Ovary (tissue), 10 donors: ENCODE measurements at places on chromosomes 7 and 10.
A peak's percentile ranks its signal among the peaks of the same experiment; 100 is the strongest.

DNA sequence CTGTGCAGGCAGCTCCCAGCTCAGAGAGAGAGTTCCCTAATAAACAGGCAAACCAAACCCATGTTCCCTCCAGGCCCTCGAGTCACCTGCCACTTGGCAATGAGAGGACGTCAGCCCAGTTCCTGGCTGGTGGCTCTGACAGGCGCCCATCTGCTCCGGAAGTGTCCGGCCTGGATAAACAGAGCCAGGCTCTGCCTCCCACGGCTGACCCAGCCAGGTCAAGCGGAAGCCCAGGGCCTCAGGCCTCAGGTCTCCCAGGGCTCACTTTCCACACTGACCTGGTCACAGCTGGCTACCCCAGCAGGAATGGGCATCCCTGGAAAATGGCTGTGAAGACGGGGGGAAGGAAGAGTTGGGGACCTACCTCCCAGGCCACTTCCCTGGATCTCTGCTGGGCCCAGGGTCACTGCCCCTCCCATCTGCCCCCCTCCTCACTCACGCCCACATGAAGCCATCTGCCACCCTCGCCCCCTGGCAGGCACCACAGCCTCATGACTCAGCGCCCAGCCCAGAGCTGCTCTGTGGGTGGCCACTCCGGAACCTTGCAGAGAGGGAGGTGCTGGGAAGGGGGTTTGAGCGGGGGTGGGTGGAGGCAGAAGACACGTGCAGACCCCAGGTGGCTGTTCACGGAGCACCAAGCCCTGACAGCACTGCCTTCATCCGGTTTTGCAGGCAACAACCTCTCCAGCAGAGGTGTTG lies 37.4 kb upstream of the DUSP5 start:
- no peak for DNase-seq

- no peak for DNase-seq
Observed at GRCh38 chr7:19116121-19117090, 1.0 kb downstream of the TWIST1 start.

DNA sequence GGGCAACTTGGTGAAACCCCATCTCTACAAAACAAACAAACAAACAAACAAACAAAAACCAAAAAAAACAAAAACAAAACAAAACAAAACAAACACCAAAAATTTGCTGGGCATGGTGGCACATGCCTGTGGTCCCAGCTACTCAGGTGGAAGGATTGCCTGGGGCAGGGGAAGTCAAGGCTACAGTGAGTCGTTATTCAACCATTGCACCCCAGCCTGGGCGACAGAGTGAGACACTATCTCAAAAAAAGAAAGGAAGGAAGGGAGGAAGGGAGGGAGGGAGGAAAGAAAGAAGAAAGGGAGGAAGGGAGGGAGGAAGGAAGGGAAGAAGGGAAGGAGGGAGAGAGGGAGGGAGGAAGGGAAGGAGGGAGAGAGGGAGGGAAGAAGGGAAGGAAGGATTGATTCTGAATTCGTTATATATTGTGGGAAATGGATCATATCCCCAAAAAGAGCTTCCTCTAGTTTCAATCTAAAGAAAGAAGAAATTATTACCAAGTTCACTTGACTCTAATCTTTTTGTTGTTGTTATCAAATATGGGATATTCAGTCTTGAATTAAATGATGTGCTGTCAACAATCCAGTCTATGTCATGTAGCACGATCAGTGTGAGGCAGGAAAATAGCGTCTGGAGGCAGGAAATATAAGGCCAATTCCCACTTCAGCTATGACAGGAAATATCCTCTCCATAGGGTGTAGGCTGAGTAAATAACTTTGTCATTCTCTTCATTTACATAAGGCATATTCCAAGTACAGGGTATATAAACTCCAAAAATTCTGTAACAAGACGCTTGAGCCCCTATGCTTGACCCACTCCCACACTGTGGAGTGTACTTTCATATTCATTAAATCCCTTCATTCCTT lies 26.2 kb upstream of the TRIM24 start:
- no peak for DNase-seq

DNA sequence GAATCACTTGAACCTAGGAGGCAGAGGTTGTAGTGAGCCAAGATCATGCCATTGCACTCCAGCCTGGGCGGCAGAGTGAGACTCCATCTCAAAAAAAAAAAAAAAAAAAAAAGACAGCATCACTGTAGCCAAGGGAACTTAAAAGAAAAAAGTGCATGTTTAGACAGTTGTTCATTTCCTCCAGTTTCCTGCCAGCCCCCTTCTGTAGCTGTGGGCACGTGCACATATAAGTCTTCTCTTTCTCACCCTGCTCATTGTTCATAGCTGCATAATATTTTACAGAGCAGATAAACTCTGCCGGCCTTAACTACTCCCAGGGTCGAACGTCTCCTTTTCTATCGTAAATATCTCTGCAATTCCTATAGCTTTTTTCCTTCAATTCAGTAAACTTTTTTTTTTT lies 132.6 kb downstream of the LHPP start:
- no peak for DNase-seq

- DNase-seq: no peak
Observed at GRCh38 chr10:111990734-111991133, 192.8 kb downstream of the GPAM start.

DNA sequence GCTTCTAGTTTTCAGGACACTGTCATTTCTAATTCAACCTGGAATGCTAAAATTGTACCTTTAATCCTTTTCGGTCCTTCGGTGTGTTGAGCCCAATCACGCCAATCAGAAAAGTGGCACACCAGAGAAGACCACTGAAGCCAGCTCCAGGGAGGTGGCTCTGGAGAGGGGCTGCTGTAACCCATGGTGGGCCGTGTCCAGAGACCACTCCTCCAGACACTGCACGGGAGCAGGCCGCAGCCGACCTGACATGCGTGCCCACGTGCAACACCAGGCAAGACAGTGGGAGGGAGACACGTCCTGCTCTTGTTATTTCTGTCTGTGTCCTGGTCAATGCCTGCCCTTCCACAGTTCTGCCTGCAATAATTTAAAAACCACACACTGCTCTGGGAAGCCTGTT lies 246.1 kb downstream of the ZMYND11 start:
- DNase-seq: no peak

- DNase-seq: no peak
Observed at GRCh38 chr7:138581065-138581464, 120.1 kb downstream of the SVOPL start.

DNA sequence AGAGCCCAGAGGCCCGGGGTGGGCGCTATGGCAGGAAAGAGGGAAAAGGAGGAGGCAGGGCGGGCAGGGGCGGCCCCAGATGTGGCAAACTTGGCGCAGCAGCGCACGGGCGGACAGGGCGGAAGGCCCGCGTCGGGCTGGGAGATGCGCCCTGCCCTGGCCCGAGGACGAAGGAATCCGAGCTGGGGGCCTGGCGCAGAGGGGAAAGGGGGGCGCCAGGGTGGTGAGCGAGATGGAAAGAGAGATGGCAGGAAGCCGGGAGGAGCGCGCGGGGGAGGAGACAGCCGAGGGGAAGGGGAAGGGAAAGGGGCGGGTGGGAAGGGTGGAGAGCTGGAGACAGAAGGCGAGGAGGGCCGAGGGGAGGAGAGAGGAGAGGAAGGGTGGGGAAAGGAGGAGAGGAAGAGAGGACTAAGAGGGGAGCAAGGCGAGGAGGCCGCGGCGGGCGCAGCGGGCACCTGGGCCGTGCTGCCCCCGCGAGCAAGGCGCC lies at the start of gene MARVELD1:
Gene MARVELD1, plus strand, starts transcription at position 392 of the 487 bp plus-strand sequence. CDS start 147 bp downstream, outside the sequence.
- DNase-seq: peak; percentile 82

DNA sequence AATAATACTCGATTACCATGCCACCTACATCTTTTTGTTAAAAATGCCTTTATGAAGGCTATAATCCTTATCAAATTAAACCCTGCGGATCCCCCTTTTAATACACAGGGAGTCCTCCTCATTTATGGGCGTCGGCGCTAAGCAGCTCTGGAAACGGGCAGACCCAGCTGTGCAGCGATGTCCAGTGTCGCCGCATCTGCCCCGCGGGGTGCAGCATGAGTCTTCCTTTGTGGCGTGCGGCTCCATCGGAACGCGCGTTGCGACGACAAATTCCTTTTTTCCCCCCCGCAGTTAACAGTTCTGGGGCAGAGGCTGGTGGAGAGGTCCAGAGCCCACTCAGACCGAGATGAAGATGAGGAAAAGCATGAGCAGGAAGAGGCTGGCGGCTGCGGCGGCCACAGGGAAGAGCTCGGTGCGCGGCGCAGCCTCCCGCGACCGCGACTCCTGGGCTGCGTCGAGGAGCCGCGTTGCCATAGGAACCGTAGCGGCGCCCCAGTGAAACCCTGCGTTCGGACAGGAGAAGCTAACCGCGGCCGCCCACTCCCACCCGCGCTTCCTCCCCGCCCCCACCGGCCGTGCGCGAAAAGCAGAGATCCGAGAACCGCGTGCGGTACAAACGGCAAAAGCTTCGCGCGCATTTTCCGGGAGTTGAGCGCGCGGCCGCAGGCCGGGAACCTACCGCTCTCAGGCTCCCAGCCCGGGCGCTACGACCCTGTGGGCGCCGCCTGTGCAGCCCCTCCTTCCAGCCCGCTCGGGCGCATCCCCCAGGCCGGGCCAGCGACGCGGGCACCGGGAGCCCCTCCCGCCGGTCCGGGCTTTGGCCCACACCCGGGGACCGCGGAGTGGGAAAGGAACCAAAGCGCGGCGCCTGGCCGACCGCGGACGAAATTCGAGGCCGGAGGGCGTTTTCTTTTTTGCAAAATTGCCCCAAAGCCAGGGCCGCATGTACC lies 130.6 kb downstream of the SPAG6 start:
- DNase-seq: no peak

DNA sequence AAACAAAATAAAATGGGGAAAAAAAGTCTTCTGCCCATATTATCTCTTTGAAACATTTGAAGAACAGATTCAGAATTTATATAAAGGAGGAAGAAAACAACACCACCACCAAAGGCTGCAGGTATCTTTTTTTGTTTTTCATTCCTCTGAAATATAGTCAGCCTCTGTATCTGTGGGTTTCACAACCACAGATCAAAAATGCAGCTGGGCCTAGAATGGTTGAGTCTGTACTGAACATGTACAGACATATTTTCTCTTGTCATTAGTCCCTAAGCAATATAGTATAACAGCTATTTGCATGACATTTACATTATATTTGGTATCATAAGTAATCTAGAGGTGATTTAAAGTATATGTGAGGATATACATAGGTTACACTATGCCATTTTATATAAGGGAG lies 559.7 kb upstream of the LRRN3 start:
- no peak for DNase-seq

DNA sequence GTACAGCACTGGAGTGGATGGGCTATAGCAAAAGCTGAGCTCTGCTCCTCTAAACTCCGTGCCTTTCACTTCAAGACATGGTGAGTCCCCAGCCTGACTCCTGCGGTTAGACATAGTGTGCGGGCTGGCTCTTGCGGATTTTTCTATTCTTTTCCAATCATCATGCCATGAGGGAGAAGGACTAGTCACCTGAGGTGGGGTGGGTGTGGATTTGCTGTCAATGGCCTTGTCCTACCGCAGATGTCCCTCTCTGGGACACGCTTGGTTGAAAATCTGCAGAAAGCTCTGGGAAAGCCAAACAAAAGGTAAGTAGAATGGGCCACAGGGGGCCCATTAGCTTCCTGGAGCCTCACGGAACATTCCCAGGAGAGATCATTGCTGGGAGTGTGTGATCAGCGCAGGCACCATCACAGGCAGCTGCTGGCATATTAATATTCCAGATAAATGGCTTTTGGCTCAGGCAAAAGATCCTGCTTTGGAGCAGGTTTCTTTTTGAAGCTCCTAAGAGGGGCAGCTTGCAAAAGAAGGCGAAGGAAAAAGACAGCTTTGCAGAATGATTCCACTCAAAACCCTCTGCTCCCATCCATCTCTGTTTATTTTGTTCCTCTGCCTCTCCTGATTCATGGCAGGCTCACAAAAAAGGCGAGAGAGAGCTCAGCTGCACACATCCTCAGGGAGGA lies 509.0 kb upstream of the ZMIZ1 start:
- DNase-seq: no peak

GRCh38 chr7:116554436-116554835 lies 29.6 kb downstream of the CAV1 start:
- DNase-seq: no peak

DNA sequence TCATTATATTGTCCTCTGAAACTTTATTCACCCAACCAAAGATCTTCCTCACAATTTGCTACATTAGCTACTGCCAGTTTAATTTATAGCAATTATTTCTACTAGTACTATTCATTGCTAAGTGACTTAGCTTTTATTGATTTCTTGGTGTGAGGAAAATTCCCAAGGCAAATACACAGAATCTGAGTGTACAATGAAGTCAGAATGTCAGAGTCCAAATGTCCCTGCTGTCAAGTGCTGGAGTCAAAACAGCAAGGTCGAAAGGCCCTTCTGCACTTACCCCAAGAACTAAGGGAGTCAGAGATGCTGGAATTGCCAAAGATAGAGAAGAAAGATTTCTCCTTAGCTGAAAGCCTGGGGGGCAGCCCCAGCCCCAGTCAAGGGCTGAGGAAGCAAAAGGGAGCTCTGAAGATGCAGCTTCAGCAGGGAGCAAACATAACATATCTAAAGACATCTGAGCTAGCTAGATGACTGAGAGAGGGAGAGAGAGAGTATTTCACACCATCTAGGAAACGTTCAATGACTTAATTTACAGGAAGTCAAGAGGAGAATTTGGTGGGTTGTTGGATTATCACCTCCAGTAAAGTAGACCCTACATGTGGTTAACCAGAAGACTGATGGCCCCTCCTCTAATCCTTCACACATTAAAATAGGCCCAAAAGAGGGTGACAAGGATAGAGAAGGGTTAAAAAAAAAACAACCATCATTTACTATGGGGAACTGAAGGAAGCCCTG lies 36.6 kb upstream of the SAMD8 start:
- DNase-seq: no peak

- no peak for DNase-seq
Observed at GRCh38 chr10:116621476-116621875, 723 bp downstream of the PNLIPRP2 start.

DNA sequence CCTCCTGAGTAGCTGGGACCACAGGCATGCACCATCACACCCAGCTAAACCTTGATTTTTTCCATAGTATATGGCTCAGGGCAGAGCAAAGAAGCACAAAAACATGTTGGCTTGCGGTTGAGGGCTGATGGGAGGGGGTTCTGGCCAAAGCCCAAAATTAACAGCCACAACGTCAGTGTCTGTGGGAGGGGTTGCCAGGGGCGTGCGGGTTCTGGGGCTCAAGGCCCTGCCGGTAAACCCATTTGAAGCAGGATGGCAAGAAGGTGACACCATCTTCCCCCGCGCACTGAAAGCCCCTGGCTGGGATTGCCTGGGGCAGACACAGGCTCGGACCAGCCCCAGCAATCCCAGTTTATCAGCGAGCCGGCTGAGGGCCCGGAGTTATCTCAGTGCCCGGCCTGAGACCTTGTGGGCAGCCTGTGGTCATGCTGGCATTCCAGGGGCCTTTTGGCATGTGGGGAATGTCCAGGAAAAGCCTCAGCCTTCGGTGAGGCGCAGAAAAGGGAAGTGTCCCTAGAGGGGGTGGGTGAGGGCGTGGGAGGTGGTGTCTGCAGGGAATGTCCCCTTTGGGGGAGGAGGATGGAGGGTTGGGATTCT lies 167.7 kb upstream of the TNRC18 start:
- peak; percentile 66 for DNase-seq

DNA sequence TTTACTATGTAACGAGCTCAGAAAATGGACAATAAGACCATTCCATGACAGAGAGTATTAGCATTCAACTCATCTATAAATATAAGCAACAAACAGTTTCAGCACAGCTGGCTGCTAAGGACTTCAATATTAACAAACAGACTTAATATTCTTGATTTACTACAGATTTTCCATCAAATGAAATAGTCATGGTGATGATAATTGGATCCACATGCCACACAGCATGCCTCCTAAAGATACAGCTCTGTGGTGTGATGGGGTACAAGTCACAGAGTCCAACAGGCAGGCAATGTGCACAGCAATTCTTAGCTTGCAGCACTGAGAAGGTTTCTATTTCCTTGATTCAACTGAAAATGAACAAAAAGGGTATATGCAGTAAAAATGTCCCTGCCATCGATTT lies 54.0 kb downstream of the DOCK4 start:
- DNase-seq: no peak
